ENCODE measurements at places on chromosomes 7 and 10.
A peak's percentile ranks its signal among the peaks of the same experiment; 100 is the strongest.

- no peak for DNase-seq
Observed at GRCh38 chr10:110487411-110488331, 10.0 kb upstream of the DUSP5 start.

GRCh38 chr10:58143944-58144343, 123.8 kb downstream of the IPMK start:
- no peak for DNase-seq

DNA sequence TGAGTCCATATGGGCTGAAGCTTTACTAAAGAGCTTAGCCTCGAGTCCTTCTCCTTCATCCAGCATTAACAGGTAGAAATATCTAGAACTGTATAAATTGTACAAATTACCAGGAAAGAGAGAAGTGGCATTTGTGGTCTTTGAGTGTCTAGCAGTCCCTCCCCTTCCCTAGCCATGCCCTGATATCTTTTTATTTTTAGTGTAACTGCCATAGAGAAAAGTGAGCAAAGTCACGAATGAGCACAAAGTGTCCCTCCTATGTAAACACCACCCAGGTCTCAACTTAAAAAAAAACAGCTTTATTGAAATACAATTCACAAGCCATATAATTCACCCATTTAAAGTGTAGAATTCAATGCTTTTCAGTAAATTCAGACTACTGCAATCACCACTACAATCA, 339.0 kb upstream of the ZMIZ1 start:
- DNase-seq: no peak

GRCh38 chr7:71132377-71133231, 660 bp downstream of the GALNT17 start:
- DNase-seq: no peak

GRCh38 chr10:120456143-120456625, 843 bp upstream of the PLPP4 start:
- DNase-seq: no peak

DNA sequence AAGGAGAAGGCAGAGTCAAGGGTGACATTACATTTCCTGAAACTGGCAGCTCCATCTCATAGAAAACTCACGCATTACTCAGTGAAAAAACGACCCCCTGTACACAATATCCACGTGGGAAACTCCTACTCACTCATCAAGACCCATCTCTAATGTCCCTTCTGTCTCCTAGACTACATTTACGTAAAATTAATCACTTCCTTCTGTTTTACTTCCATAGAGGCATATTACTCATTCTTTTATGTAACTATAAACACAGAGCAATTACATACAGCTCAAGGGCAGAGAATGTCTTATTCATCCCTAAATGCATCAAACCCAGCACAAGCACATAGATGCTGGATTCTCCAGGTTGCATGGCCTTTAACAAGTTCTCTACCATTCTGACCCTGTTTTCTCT, 281.8 kb downstream of the KCNMA1 start:
- DNase-seq: no peak

GRCh38 chr10:97058521-97058920, 127.2 kb downstream of the SLIT1 start:
- no peak for DNase-seq

DNA sequence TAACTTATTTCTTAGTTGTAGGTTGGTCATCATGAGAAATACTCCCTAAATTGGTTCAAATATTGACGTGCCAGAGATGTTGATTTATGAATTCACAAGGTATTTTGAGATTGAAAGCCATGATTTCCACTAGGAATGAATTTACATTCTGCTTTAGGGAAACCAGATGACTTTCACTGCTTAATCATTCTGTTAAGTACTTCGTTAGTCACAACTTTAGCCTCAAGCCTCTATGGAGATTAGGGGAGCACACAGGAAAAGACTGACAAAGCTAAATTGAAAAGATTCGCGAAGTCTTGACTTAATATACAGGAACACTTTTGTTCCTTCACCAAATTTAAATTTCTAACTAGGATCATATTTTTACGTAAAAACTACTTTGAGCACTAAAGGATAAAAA, 250.4 kb upstream of the CACNA2D1 start:
- no peak for DNase-seq

DNA sequence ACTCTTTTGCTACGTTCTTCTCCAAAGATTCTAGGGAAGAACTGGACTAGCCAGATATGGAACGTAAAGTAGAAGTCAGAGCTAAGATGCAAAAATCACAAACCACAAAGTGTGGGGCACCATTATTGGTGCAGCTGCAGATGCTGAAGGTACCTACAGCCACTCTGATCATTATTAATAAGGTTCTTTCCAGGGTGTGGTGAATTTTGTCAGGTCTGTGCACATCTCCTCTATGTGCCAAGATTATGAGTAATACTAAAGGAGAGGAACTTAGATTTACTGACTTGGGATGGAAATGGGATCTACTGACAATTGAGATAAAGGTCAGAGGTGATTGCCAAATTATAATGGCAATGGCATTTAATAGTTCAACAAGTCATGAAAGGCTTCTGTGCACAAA, 148.2 kb downstream of the RAPGEF5 start:
- no peak for DNase-seq

DNA sequence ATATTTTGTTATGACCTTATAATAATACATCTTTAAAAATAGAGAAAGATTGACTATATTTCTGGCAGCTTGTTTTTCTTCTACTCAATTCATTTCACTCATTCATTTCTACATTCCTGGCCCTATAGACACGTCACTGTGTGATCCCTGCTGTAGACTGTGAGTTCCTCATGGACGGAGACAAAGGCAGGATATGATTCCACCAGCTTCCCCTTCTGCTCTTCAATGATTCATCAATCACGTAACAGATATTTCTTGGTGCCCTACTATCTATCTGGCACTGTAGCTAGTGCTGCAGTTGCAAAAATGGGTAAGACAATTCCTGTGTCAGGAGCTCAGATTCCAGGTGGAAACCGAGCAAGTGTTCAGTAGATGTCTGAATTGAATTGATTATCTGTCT, 415.0 kb downstream of the SFMBT2 start:
- no peak for DNase-seq

DNA sequence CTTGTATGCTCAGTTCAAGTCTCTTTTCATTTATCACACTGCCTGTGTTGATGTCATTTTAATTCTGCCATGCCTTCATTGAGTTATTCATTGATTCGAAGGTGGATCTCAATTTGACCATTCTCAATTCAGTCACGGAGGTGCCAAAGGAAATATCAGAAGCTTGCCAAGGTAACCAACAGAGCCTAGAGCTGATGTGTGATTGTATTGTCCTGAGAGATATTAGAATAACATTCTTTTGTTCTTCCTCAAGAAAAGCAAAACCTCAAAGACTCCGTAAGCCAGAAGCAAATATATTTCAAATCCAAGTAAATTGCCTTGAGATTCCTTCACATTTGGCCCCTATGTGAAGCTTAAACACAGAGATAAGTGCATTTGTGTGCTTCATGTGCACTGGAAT, 345.3 kb downstream of the CXCL12 start:
- no peak for DNase-seq

DNA sequence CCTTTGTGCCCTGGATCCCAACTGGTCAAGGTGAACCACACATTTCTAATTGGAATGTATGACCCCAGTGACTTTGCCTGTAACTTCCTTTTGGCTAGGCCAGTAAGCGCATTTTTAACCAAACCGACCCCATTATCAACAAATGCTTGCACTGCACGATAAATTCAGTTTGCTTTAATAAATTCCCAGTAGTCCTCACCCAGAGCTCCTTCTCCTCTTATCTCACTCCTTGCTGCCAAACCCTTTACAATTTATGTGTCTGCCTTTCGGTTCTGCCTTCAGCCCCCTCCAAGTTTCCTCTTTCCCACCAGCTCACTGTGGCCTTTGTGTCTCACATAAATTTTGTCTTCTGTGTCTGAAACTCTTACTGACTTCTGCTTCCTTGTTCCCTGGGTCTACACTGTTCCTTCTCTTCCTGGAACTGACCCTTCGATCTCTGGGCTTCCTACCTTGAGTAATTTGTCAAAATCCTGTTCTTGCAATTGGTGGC, 59.0 kb downstream of the TBXAS1 start:
- DNase-seq: no peak

DNA sequence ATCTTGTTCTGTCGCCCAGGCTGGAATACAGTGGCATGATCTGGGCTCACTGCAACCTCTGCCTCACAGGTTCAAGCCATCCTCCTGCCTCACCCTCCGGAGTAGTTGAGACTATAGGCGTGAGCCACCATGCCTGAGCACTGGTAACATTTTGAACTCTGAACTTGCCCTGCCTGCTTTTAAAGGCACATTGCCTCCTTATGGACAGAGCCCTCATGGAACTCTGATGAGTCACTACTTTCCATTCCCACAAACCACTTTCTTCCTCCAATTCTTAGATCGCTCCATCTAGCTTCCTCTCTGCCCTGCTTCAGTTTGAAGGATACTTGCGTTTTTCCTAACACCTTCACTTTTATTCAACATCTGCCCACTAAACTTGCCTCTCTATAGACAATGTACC, 38.1 kb downstream of the PRPS1L1 start:
- no peak for DNase-seq

DNA sequence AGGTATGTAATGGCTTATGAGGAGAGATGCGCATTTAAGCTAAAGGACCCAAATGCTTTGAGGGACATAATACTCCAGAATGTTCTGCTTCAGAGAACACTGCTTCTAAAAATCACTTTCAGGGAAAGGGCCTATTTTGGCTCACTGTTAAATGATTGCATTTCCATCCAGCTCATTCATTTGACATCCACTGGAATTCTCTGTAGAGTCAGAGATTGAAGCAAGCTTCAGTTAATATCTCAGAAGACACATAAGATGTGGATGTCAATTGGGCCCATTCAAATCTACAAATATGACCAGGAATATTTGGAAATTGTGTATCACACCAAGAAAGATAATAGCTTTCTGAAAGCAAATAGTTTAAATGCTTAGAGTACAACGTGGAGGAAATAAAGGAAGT, 209.9 kb upstream of the VSTM2A start:
- no peak for DNase-seq

GRCh38 chr10:44190541-44190940, 194.4 kb downstream of the CXCL12 start:
- DNase-seq: no peak

DNA sequence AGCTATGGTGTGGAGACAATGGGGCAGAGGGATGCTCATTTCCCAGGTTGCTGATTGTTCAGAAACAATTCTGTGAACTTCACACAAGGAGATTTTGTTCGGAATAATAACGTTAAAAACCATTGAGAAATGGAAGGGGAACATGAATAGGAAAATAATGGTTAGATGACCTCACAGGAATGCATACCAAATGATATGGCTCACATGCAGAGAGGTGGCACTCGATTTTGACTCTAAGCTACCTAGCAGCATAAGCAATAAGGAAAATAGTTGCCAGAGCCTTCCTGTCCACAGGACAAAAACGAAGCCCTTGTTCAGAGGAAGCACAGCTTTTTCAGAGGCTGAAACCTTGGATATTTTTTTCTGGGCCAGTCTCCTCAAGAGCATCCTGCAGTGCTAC, 293.1 kb downstream of the ZEB1 start:
- DNase-seq: no peak

DNA sequence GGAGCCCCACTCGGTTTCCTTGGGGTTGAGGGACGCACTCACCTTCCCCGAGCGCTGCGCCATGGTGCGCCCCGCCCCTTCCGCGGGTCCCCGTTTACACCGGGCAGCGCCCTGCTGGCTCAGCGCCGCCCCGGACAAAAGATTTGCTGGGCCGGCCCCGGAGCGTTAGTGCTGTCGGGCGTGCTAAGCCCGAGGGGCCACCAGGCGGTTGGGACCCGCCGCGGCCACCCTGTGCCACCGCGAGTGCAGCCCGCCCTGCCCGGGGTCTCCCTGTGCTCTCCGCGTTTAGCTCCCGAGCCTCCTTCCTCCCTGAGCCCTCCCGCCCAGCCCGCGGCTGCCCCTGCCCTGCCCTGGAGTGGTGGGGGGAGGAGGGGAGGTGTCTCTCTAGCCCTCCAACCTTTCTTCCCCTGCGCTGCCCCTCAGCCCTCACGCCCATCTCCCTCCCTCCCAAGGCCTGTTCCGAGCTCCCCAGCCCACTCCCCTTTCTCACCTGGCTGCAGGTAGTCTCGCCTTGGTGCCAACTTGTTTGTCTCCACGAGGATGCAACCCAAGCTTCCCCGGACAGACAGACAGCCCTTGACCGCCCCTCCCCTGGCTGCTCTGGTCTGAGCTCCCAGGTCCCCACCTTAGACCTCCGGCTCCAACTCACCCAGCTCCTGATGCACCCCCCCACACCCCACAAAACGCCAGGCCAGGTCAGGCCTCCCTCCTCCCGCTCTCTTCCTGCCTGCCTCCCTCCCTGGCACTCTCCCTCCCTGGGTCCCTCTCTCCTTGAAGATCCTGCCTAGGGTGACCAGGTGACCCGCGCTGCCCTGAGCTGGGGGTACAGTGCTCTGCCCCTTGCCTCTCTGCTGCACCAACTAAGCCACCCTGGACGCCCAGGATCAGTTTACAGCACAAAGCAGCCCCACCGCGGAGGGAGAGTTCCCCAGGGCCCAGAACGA, at the start of gene CRYGN:
TSS of gene CRYGN (minus strand) at position 287 of the 944 bp plus-strand sequence. CDS start at position 63, 224 bp downstream.
- DNase-seq: peak; percentile 10

DNA sequence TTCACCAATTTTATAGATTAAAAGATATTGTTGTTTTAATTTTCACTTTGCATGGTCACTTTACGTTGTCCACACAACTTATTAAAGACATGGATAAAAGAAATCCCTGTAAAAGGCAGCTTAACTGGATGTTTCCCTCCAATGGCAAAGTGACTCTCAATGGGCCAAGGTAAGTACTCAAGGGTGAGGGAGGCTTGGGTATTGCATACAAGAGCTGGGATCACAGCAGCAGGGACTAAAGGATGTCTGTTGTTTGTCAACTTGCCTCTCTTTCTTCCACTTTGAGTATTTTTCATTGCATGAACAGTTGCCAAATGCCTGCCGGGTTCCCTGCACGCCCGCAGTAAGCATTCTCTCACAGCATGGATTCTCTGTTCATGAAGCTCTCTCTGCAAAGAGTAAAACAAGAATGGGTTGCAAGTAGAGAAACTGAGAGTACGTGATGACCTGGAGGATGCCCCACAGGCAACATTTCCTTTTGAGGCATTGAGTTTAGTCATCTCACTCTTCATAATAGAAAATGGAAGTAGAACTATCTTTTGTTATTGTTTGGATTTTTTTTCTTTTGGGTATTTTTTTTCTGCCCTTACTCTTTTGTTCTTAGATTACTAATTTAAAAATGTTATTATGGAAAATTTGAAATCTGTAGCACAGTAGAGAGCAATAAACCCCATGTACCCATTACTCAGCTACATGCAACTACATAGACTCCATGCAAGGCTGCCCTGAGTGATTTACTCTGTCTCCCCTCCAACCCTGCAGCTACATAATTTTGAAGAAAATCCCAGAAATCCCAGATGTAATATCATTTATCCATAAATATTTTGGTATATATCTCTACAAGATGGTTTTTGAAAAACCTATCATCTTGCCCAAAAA, 26.3 kb downstream of the GPR141 start:
- no peak for DNase-seq

Data from CD4-positive, alpha-beta T cell treated with Interleukin-21 for 1 hour (primary cell).